Vein endothelial cell (primary cell): ENCODE measurements at places on chromosomes 6 and 20. TPM values are rescaled to one million over a fixed set of nuclear protein-coding genes. Genes with fewer than 3 reads are reported as not detected.

BLTP3A gene
- 10.9 and 12.4 TPM in 2 replicates for total RNA-seq

TRIM10 gene
- total RNA-seq: not detected in 2 replicates

SIRPB1 gene
- 0.10 and 1.6 TPM in 2 replicates for total RNA-seq

ZNF831 gene
- not detected in 2 replicates for total RNA-seq

SLC16A10 gene
- total RNA-seq: not detected in 2 replicates

MRAP2 gene
- 3.6 and 3.8 TPM in 2 replicates for total RNA-seq

CALHM4 gene
- total RNA-seq: 0.33 and 0.38 TPM in 2 replicates

BNIP5 gene
- not detected in 2 replicates for total RNA-seq

GJA10 gene
- not detected in 2 replicates for total RNA-seq

KCNK5 gene
- not detected in 2 replicates for total RNA-seq

TREM1 gene
- not detected in 2 replicates for total RNA-seq

TAF11 gene
- 30.2 and 30.4 TPM in 2 replicates for total RNA-seq

SALL4 gene
- 0.38 and 0.65 TPM in 2 replicates for total RNA-seq

DEFB110 gene
- total RNA-seq: not detected in 2 replicates

FAM83B gene
- total RNA-seq: not detected in 2 replicates

PRND gene
- total RNA-seq: 9.5 and 10.6 TPM in 2 replicates

IPCEF1 gene
- total RNA-seq: 0.96 and 2.3 TPM in 2 replicates

RING1 gene
- total RNA-seq: 18.3 and 27.1 TPM in 2 replicates

MLIP gene
- 10.1 and 18.7 TPM in 2 replicates for total RNA-seq

AVP gene
- not detected in 2 replicates for total RNA-seq

SLC22A16 gene
- not detected in 2 replicates for total RNA-seq

BTN1A1 gene
- total RNA-seq: not detected in 2 replicates

MYL9 gene
- total RNA-seq: 7.6 and 13.1 TPM in 2 replicates

OPRM1 gene
- total RNA-seq: not detected in 2 replicates

EPPIN gene
- total RNA-seq: not detected in 2 replicates

SLC17A1 gene
- not detected in 2 replicates for total RNA-seq

SIGLEC1 gene
- not detected in 2 replicates for total RNA-seq

TBC1D22B gene
- 12.1 and 12.5 TPM in 2 replicates for total RNA-seq

C20orf141 gene
- total RNA-seq: not detected in 2 replicates

COL12A1 gene
- total RNA-seq: 15.4 and 19.3 TPM in 2 replicates

C6orf58 gene
- 0.38 and 0.65 TPM in 2 replicates for total RNA-seq

CLIC5 gene
- total RNA-seq: under 0.01 and 0.19 TPM in 2 replicates

AIG1 gene
- 18.9 and 20.4 TPM in 2 replicates for total RNA-seq
